Nephron progenitor cell (in vitro differentiated cells): ENCODE measurements at places on chromosomes 5 and 9.

GRCh38 chr9:95090023-95090791, 227.3 kb downstream of the FANCC start:
- no peak for DNase-seq

- DNase-seq, result peak; percentile 57
Observed at GRCh38 chr5:173643964-173644363, 27.5 kb upstream of the BOD1 start.

DNA sequence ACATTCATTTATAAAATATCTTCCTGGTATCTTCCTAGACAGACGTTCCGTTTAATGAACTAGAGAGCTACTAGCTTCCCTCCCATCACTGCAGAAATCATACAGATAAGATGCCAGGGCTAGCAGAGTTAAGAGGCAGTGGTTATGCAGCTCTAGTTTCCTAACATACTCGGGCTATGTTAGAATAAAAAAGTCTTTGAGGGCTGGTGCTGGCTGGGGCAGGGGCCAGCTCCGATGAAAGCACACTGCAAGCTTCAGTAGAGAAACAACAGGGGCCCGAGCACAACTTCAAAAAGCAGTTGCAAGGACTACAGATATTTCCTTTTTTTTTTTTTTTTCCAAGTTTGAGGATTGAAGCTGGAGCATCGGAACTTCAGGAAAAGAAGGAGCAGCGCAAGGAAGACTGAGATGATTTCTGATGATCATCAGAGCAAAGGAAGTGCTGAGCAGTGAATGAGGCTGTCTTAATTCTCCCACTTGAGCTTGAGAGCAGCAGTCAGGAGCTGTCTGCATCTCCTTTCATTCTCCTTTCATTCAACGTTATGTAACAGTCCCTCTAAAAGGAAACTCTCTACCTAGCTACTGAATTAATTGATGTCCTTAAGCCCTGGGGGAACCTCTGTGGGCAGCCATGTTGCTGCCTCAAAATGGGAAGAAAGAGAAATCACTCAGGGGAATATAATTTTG, 47.6 kb upstream of the ADCY2 start:
- no peak for DNase-seq

- no peak for DNase-seq
Observed at GRCh38 chr9:79384501-79384900, 187.3 kb upstream of the TLE4 start.

DNA sequence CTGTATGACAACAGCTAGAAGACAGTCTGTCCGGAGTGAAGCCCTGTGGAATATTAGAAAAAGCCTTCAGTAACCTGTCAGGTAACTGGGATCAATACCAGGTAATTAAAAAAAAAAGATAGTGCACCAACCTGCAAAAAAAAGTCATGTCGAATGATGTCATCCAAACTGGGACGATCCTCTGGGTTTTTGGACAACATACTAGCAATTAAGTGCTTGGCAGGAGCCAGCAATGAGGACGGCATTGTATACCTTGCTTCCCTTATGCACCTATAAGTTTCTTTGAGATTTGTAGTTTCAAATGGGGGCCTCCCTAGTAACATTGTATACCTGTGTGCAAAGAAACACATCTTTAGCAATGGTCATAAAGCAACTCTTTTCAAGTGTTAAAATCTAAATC, 2.8 kb downstream of the PLK2 start:
- no peak for DNase-seq

DNA sequence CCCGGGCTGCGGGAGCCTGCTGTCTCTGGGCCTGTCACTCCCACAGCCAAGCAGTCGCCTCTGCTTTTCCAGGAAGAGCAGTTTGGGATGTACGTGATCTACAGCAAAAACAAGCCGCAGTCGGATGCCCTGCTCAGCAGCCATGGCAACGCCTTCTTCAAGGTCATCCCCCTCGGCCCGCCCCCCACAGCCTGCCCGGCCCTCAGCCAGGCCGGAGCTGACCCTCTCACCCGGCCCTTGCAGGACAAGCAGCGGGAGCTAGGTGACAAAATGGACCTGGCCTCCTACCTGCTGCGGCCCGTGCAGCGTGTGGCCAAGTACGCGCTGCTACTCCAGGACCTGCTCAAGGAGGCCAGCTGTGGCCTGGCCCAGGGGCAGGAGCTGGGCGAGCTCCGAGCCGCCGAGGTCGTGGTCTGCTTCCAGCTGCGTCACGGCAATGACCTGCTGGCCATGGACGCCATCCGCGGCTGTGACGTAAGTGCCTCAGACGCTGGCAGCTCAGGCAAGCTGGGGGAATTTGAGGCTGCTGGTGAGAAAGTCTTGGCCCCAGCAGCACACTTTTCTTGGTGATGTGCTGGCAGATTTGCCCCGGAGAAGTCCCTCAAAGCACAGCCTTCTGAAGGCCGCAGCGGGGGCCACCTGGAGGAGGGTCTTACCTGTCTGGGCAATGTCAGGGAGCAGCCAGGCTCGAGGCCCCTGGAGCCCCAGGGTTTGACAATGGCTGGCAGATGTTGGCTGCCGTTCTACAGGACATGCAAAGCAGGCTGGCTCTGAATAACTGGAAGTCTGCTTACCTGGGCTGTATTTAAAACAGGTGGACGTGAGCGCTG, 20.1 kb upstream of the LRRC14B start:
- DNase-seq, result peak; percentile 62

DNA sequence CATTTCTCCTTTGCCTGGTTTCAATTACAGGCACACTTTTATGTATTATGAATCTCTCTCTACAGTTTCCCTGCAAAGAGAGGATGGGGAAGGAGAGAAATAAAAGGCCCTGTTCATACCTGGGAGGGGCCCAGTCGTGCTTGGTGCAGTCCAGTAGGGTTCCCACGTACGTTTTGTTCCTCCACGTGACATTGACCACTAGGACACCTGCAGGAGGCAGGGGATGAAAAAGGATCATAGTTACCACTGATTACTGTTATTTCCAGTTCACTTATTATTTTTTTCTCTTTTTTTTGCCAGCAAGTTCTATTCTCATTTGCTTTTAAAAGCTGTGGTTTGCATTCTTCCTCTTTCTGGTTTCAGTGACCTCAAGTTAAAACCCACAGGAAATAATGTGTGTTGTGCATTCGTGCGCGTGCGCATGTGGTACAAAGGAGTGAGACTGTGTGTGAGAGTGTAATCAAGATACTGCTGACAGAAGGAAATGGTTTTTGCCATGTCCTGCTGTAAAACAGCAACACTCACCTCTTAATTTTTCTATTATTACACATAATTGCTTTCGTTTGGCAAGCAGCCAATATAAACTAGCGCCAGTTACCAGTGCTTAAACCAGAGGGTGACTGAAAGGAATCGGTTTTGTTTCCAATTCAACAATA, 96.8 kb downstream of the ZNF608 start:
- DNase-seq, result no peak

GRCh38 chr5:76230711-76231285, 147.6 kb downstream of the SV2C start:
- no peak for DNase-seq

DNA sequence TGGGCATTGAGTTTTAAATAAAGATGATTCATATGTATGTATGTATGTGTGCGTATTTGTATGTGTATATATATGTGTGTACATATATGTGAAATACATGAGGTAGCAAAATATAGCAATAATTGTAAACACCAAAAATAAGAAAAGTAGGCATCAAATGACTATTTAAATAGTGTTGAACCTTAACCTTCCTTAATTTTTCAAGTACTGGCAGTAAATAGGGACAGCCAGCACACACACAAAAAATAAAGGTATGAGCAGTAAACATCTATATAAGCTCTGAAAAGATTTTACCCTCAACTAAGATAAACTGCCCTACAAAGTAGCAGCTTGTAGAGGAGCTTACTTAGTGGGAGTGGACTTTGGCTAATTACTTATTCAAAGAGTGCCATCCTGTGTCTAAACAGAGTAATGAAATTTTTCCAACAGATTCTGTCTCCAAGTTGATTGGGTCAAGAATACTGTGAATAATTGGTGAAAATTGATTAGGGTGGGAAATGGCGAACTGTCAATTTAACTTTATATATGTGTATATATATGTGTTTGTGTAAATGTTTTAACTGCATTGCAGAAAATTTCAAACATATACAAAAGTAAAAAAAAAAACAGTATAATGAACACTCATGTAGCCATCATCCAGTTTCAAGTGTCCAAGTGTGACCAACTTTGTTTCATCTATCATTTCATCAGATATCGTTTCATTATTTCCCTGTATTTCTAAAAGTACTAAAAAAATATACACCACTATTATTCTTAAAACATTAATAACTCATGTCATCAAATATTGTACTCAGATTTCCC, 2.0 kb upstream of the ADAMTS6 start:
- DNase-seq, result no peak

DNA sequence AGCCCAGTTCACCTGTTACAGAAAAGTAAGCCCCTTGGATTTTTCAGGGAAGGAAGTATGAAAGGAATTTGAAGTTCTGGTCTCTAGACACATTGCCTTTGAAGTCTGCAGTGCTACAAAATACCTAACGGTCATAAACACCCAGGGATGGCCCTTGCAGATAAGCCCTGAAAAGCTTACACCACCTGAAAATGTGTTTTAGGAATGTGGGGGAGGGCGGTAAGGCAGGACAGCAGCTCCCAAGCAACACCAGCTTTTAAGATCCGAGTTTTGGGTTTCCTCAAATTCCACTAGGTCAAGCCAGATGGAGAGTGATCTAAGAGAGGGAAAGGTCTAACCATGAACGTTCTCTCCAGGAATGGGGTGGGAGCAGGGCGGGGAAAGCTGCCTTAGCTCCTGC, 114.1 kb upstream of the PANK3 start:
- DNase-seq, result no peak

DNA sequence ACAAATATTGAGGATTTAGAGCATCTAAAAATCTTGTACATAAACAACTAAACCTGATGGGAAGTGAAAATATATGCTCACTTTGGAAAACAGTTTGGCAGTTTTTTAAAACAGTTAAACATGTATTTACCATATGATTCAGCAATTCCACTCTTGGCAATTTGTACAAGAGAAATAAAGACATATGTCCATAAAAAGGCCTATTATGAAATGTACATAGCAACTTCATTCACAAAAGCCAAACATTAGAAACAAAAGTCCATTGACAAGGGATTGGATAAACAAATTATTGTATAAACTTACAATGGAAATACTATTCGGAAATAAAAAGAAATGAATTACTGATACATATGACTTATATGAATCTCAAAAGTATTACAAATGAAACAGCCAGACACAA, 196.2 kb upstream of the SLC24A2 start:
- DNase-seq, result no peak

DNA sequence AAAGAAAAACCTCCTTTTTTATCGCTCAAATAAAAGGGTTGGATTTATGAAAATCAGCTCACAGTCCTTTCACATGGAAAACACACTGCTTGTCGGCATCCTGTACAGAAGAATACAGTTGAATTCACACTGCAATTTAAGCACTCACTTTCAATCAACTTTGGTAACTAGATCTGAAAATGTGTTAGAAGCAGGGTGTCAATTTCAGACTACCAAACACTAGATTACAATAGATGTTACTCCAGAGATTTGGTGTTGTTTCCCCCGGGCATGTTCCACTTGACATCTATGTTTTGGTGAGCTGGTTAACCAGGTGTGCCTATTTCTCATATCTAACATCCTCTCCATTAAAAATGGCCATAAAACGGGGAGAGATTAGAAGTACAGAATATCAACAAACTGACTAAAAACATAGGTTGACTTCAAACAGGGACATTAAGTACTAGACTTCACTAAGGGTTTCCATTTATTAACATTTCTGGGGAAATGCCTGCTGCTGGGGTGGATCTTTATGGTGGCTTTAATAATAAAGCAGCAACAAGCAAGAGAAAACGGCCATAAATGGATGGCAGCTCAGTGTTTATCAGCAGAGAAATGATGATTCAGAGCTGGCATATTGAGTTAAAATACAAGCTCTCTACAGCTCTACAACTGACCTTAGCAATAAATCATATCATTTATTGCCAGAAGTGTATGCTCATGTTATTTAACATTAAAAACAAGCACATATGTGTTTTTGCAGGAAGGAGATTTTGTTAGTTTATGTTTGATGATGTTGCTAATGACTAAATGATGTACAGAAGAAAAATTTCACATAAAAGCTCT, 158.8 kb downstream of the SLF1 start:
- no peak for DNase-seq

DNA sequence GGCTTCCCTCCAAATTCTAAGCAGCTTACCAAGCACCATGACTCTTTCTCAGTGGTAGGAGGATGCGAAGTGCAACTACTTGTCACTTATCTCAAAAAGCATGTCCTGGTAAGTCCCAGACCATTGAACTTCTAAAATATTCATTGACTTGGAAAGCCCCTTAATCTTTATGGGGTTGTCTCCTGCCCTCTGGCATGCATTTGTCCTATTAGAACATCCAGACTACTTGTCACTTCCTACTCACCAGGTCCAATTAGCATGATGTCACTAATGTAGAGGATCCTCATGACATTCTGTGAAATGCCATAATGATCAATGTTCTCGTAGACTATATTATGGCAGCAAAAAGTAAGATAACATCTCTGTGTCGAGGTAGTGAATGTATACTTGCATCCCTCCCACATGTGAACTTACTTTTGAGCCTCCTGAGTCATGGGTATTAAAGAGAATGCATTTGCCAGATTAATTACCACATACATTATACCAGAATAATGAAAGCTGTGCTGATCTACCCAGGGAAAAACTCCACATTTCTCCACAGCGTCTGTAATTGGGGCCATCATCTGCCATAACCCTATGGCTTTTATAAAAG, 63.5 kb upstream of the RAD23B start:
- DNase-seq, result no peak

- no peak for DNase-seq
Observed at GRCh38 chr9:84708400-84708799, 38.9 kb downstream of the NTRK2 start.

GRCh38 chr9:91868732-91869391, 81.2 kb downstream of the ROR2 start:
- DNase-seq, result no peak

- peak; percentile 4 for DNase-seq
Observed at GRCh38 chr5:88602584-88602983, 280.4 kb downstream of the MEF2C start.

GRCh38 chr9:113386571-113387393, 10.0 kb upstream of the HDHD3 start:
- DNase-seq, result no peak

GRCh38 chr5:172939611-172940267, 19.5 kb upstream of the RPL26L1 start:
- DNase-seq, result peak; percentile 42

GRCh38 chr9:98285446-98285845, 30.0 kb upstream of the TBC1D2 start:
- DNase-seq, result no peak

- peak; percentile 35 for DNase-seq
Observed at GRCh38 chr9:126965541-126966428, 51.2 kb downstream of the RALGPS1 start.

DNA sequence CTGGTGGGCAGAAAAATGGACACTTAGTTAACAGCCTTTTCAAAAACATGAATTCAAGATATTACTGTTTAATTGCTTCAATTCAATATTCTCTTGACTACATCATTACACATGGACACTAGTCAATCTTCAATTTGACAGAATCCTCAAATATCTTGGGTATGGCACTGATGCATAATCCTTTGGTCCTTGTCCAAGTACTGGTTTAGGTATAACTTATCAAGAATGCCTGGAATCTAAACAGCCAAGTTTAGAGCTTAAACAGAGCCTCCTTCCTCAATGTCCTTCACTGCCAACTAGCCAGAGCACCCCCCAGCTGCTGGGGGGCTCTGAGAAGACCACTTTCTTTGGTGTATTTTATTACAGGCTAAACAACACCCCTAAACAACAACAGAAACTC, 61.6 kb upstream of the ERCC6L2 start:
- DNase-seq, result no peak
